ENCODE measurements at places on chromosomes 7 and 10.

GRCh38 chr10:99880080-99880835, 97.8 kb downstream of the ABCC2 start:
- no peak for DNase-seq

- no peak for DNase-seq
Measured at GRCh38 chr10:77085344-77085743, 552.3 kb downstream of the KCNMA1 start.

GRCh38 chr10:112434988-112435619, 11.6 kb downstream of the ZDHHC6 start:
- DNase-seq: peak; percentile 17

DNA sequence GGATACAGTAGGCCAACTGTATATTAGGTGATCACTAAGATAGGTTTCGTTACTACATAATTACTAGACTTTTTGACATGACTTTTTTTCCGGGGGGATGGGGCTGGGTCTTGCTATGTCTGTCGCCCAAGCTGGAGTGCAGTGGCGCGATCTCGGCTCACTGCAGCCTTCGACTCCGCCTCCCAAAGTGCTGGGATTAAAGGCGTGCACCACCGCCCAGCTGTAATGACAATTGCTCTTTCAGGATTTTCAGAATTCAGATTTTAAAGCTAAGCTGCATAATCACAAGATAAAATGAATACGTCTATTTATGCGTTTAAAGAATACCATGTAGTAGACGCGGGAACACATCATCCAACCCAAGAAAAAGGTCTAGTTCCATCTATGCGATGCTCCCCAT, 982 bp downstream of the IDI1 start:
- no peak for DNase-seq

DNA sequence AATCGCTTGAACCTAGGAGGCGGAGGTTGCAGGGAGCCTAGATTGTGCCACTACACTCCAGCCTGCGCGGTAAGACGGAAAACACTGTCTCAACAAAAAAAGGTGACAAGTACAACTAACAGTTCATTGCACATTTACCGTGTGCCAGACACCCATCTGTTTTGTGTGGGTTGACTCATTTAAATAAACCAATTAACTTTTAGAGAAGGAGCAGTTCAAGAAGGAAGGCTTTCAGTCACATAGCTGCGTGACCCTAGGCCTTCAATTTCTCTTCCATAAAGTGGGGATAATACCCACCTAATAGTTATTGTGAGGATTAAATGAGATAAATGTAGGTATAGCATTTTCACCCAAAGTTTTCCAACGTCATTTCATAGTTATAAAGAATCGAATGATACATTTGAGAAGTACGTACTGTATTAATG, 52.3 kb upstream of the KDM7A start:
- DNase-seq: no peak

DNA sequence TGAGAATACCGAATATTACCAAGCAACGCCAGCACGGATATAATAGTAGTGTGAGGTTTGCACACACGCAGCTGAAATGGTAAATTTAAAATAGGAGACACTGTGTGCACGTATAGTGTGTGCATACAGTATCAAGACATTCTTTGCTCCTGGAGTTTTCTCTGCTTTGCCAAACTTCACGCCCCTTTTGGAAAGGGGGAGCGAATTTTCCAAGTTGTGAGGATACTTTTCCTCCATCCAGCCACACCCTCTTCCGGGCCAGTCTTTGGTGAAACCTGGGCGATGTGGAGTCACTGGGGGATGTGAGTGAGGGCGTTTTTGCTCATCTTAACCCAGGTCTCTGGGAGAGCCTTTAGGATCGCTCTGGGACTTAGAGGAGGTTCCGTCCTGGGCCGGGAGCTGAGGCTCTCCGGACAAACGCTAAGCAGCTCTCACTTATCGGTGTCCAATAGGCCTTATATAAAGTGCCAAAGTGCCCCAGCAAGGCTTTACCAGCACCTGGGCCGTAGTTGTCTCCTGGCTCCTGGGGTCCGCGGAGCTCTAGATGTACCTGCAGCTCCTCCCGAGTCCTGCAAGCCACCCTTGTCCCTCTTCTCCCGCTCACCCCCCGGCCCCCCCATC, 160.0 kb upstream of the MKI67 start:
- DNase-seq: no peak

- DNase-seq: no peak
Measured at GRCh38 chr10:105742184-105742583, 1101.1 kb downstream of the SORCS3 start.

DNA sequence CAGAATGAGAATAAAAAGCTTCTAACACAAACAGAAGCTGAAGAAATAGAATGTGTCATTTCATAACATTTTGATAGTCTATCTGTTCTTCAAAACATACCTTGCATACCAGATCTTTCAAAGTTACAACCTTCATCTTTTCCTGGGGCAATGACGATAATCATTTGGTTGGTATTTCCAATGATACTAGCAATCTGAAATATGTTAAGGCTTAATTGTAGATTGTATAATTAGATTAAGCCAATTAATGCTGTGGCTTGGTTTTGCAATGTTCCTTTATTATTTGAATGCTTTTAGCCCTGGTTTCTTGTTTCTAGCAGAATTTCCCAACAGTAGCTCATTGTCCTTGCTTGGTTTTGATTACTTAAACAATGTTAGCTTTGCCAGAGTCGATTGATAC, 84.6 kb downstream of the CABCOCO1 start:
- DNase-seq: peak; percentile 80

DNA sequence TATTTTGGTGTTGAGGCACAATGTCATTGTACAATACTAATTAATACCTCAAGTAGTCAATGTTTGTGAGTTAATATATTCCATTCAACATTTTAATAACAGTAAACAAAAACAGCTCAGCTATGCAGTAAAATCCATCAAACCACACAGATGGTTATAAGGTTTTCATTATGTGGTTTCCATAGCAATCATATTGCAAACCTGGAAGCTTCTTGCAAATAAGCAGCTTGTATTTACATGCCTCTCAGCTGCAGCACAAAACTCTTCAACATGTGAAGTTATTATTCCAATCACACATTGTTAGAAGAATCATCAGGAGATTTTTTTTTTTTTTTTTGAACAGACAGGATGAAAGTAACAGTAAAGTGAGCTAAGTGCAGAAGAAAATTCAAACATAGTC, 170.2 kb downstream of the SKAP2 start:
- no peak for DNase-seq

GRCh38 chr7:46993396-46993795, 588.5 kb downstream of the TNS3 start:
- no peak for DNase-seq

- DNase-seq: no peak
Measured at GRCh38 chr10:5442990-5443370, 30.6 kb downstream of the NET1 start.

Measured in trophoblast cell (in vitro differentiated cells and primary cell).